Hematopoietic multipotent progenitor cell treated with erythropoietin and hydrocortisone succinate and interleukin-3 and kit ligand, for 15 days (in vitro differentiated cells): ENCODE measurements at places on chromosomes 6 and 20.

DNA sequence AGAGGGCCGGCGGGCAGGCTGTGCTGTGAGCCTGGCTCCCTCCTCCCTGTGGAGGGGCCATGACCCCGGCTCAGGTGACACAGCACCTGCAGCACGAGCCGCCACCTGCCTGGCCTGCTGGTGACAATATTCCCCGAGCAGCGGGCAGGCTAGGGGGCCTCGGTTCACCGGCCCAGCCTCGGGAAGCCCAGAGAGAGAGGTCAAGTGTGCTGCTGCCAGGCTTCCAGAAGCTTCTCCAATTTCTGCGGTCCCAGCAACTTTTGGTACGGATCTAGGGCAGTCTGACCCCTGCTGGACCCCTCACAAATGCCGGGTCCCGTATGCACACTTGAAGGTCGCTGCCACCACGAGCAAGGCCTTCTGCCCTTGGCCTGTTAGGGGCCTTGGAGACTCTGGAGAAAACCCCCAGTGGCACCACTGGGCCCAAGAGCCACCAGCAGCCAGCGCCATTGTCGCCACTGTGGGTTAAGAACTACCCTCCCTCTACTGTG, 38.6 kb upstream of the NOL4L start:
- DNase-seq: no peak

GRCh38 chr6:104958178-104959025, 1.5 kb downstream of the LIN28B start:
- no peak for DNase-seq

DNA sequence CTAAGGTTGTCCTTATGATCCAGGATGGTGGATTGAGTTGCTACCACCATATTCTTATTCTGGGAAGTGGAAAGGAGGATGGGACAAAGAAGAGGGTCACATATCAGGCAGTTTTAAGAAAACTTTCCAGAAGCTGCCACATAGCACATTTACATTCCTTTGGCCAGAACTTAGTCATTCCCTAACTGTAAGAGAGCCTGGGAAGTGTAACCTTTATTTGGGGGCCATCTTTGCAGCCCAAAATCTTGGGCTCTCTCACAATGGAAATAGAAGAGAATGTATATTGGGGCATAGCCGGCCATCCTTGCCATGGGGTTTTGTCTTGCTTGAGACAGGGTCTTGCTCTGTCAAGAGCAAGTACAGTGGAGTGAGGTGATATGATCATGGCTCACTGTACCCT, 8.4 kb downstream of the ZNF341 start:
- DNase-seq: no peak

DNA sequence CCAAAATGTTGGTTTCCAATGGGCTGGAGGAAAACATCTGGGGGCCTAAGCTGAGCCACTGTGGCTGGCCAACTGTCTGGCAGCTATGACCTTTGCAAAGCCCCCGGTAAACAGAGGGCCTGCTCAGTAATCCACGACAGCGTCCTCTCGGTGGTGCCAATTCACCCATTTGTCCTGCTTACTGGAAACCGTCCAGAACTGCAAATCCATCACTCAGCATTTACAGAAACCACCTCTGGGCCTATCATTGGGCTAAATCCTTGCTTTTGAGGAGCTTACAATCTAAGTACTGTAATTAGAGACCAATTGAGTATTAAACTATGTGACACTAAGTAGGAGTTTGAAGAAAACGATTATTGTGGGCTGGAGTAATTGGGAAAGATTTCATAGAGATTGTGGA, 31.0 kb downstream of the ADAT2 start:
- DNase-seq: no peak

- no peak for DNase-seq
Observed at GRCh38 chr6:166194914-166195859, 27.5 kb upstream of the TBXT start.

DNA sequence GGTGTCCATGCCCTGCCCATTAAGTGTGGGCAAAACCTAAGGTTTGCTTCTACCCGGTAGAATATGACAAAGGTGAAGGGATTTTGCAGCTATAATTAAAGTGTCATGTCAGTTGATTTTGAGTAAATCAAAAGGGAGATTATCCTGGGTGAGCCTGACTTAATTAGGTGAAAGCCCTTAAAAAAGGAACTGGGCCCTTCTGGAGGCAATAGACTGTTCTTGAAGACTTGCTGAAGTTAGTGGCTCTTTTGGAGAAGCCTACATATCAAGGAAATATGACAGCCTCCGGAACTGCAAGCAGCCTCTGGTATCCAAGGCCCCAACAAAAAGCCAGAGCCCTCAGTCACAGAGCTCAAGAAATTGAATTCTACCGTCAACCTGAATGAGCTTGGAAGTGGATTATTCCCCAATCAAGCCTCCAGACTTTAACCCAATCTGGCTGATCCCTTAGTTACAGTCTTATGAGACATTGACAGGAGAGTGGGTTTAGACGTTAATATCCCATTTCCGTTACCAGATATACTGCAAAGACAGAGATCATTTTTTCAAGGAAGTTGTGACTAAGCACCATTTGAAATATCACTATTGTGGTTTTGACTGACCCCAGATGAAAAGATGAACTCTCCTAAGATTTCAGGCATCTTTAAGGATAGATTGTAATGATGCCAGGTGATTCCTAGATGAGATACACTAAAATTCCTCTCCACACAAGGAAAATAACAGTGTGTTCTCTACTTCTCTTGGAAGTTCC, 303.4 kb downstream of the PLCB1 start:
- no peak for DNase-seq

- no peak for DNase-seq
Observed at GRCh38 chr6:91569071-91569470, 982.2 kb upstream of the MAP3K7 start.

DNA sequence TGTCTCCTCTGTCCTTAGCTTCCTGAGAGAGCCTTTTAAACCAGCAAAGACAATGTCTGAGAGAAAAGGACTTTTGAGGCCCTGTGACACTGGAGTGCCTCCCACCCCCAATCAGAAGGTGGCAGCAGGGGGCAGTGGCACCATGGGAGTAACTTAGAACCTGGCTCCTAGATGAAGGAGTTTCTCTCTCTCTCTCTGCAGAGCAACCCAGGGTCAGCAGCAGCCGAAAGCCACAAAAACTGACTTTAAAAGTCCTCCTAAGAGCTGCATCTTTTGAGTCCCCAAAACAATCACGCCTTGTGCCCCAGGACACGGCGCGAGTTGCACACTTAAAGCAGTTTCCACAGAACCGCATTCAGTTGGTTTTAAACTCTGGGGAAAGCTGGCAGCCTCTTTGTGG, 5.3 kb upstream of the TCP11 start:
- DNase-seq: no peak

GRCh38 chr6:31727034-31727716, 1.9 kb downstream of the DDAH2 start:
- DNase-seq: no peak

DNA sequence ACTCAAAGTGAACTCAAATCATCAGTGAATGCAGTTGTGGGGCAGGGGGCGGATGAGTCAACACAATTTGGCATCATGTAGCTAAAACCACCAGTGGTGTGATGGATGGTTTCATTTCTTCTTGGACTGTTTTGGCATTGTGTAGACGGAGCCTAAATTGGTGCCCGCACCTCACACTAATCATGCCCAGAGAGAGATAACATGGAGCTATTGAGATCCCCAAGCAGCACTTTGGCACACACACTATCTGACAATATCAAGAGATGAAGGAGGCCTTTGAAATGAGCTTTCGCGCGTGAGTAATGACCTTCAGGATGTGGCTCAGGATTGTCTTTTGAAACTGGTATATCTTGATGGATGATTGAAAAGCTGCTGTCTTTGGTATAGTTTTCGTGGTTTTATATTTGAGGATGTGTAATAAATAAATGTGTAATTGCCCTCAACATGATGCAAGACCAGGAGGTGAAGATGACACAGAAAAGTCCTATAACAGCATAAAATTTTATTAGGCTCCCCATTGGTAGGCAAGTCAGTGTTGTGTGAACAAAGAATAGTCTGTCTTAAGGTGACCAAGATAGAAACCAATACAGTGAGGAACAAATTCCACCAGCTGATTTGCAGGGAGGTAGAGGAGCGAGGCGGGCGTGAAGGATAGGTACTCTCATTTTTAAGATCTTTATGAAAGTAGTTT, 174.2 kb downstream of the TSHZ2 start:
- no peak for DNase-seq

DNA sequence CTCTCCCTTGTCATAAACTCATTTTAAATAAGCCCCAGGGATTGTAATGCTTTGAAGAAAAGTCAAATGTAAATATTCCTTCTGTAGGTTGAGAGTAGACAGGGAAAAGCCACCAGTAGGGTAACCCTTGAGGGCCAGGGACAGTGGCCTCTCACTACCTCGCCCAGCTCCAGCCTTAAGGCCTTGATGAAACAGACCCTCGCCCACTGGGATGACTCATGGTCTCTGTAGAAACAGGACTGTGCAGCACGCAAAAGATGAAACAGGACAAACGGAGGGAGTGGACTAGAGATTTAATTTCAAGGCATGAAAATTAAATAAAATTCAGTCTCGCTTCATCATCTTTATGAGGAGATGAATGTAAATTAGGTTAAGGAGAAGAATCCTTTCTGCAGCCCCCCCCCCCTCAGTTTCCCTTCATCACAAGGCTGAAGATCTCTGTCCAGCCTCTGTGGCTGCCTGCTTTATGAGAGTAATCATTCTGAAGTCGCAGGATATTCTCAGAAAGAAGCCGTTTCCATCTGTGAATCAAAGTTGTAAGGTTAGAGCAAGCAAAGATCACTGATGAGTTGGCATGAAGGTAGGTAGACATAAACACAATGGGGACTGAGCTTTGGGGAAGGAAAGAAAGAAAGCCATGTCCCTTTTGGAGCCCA, 60.4 kb downstream of the TMEM200A start:
- no peak for DNase-seq

- no peak for DNase-seq
Observed at GRCh38 chr20:17227669-17228623, 1.1 kb downstream of the PCSK2 start.

GRCh38 chr6:109081026-109081425, 13.6 kb downstream of the SESN1 start:
- DNase-seq: no peak

GRCh38 chr6:13491538-13491937, 4.1 kb upstream of the GFOD1 start:
- DNase-seq: no peak

GRCh38 chr6:41770381-41771057, 9.2 kb downstream of the FRS3 start:
- DNase-seq: no peak
